Kidney glomerular epithelial cell (primary cell): ENCODE measurements at places on chromosomes 6 and 20.

DNA sequence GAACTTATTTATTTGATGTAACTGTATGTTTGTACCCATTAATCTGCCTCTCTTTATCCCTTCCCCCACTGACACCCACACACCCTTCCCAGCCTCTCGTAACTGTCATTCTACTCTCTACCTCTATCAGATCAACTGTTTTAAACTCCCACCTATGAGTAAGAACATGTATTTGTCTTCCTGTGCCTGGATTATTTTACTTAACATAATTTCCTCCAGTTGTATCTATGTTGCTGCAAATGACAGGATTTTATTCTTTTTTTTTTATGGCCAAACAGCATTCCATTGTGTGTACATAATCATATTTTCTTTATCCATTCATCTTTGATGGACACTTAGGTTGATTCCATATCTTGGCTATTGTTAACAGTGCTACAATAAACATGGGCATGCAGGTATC is 49.3 kb downstream of the PHACTR2 start:
- DNase-seq, result no peak

DNA sequence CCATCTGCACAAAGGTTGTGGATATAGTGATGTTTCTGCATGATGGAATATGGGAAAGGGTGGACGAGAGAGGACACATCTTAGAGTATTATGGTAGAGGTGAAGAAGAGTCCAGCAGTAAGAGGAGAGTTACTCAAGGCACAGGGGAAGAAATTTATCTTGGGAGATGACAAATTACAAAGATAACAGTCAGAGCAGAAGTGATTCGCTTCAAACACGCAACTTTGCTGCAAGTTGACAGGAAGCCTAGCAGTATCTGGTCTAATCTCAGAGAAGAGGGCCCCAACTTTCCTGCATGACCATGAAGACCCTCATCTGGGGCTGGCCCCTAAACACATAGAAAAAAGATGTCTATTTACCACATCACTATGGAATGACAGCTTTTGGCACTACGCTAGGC is 1.2 kb upstream of the CALHM6 start:
- DNase-seq, result no peak

DNA sequence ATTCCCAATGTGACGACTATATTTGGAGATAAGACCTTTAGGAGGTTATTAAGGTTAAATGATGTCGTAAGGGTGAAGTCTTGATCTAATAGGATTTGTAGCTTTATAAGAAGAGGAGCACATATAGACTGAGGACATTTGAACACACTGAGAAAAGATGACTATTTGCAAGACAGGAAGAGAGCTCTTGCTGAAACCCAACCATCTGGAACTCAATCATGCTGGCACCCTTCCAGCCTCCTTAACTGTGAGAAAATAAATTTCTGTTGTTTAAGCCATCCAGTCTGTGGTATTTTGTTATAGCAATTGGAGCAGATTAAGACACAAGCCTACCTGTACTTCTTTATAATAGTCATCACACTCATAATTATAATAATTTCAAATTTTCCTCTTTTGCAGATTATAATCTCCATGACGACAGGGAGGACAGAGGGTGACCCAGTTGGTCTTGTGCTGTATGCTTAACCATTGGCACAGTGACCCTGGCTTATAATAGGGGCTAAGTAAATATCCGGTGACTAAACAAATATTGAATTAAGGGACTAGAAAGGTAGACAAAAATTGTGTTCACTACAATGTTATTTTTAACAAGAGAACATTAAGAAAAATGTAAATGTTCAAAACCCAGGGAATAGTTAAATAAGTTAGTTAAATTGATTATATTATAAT is 206.4 kb upstream of the HDDC2 start:
- DNase-seq, result peak; percentile 52

DNA sequence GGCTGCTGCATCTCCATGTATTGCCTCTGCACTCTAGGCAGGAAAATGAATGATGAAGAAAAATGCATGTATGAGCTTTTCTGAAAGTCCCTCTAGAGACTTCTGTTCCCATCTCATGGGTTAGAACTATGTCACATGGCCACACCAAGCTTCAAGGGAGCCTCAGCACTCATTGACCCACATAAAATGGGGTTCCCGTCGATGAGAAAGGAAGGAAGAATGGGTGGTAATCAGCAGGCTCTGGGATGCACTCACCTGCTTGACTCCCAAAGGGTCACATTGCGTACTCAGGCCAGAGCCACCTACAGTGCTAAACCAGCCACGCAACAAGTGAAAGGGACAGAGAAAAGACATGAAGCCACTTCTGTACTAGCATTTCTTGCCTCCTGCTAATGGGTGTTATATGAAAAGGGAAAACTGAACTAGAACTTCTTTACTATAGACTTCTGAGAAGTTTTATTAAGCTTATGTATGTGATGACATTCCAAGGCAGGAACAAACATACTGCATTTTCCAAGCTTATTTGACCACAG is 95.8 kb upstream of the GCM1 start:
- DNase-seq, result no peak

GRCh38 chr6:116446399-116446798 is 14.8 kb upstream of the CALHM6 start:
- DNase-seq, result no peak

GRCh38 chr6:38191418-38191817 is 371.9 kb downstream of the ZFAND3 start:
- DNase-seq, result no peak

DNA sequence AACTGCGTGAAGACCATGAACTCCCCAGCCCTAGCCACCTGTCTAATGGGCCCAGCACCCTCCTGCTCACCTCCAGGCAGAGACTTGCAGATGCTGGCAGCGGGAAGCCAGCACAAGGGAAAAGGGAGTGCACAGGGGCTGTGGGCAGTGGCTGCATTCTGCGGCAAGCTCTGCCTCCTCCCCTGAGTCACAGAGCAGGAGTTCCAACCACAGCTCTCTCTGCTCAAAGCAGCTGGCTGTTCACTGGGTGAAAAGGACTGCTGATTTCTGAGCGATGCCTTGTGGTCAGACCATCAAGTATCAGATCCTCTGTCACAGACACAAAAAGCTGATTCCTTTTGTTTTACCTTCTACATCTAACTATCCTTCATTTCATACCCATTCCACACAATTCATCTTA is 10.5 kb downstream of the NKX2-2 start:
- DNase-seq, result peak; percentile 66

- peak; percentile 76 for DNase-seq
These were observed 780 bp downstream of the ARMC12 start for GRCh38 chr6:35737413-35738211.

DNA sequence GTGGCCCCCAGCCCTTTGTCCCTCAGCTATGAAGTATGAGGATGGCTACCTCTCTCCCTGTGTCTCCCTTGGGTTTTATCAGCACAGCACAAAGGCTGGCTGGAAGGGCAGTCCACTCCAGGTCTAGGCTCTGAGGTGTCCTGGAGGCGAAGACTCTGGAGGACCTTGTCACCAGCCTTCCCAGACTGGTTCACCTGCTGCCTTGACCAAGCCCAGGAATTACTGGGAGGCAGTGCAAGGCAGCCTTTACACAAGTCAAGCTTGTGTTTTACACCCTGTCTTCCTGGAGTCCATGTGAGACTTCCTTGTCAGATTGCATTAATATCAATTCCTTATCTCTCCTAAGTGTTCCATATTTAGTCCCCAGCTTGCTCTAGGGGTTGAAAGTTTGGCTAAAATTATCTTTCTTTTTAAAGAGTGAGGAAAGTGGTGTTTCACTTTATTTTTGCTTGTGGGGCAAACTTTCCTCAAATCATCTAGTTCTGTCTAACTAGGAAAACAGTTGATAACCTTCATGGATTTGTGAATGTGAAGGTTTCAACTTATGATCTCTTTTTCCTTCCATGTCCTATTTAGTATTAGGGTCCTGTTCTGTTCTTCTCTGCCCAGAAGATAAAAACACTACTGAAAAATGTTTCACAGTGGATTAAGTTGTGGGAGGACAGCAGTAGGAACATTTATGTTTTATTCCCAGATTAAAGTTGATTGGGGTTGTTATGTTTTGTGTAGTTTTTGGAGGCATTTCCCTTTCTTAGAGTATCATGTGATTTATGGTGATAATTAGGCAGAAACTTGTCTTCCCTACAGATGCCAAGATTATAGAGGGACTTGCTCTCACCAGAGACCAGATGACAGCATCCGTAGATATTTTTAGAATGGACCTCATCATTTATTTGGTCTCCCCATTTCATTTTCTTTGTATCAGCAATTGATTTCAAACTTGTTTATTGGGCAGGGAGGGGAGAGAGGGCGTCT is 114.8 kb downstream of the FOXO3 start:
- no peak for DNase-seq

DNA sequence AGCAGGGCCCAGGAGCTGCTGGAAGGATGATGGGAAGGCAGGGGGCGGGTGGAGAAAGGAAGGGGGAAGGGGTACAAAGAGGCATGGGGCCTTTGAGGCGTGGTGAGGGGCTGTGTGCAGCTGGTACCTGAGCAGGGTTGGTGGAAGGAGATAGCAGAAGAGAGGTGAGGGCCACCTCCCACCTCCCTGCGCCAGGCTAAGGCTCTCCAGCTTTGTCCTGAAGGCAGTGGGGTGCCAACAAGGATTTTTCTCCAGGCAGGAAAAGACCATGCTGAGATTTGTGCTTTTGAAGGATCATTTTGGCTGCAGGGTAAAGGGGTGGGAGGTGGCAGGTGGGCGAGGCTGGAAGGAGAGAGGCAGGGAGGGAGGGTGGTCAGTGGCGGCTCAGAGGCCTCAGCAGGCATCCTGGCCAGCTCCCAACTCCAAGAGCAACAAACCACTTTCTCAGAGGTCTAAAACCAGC is 40.8 kb downstream of the NOL4L start:
- no peak for DNase-seq

- DNase-seq, result no peak
These were observed 223.7 kb upstream of the SYNCRIP start for GRCh38 chr6:85866370-85866730.

DNA sequence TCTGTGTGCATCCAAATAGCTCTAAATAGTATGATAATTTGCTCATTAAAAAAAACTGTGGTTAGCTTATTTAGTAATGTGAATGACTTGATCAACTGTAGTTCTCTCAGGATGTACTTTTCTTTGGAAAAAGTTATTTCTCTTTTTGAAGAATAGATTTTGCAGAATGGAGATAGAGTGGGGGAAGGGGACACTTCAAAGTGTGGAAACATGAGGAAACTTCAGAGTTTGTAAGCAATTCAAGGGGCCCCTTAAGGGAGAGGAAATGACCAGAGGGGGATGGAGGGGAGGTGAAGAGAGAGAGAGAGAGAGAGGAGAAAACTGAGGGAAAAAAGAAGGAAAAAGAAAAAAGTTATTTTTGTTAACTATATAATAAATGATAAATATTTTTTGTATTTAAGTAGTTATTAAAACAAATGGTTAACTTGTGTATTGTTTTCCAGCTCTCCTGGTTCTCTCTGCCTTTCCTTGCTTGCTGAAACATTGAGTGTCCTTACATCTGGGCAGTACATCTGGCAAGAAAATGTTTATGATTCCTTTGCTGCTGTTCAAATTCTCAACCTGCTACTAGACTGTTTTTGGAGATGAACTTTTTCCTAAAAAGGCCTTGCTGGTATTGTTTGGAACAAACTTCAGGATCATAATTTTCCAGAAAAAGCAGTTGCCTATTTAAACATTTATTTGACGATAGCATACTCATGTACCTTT is 497.5 kb upstream of the CITED2 start:
- DNase-seq, result no peak

- DNase-seq, result no peak
These were observed 138.5 kb downstream of the LINC00237 start for GRCh38 chr20:20967564-20968184.

DNA sequence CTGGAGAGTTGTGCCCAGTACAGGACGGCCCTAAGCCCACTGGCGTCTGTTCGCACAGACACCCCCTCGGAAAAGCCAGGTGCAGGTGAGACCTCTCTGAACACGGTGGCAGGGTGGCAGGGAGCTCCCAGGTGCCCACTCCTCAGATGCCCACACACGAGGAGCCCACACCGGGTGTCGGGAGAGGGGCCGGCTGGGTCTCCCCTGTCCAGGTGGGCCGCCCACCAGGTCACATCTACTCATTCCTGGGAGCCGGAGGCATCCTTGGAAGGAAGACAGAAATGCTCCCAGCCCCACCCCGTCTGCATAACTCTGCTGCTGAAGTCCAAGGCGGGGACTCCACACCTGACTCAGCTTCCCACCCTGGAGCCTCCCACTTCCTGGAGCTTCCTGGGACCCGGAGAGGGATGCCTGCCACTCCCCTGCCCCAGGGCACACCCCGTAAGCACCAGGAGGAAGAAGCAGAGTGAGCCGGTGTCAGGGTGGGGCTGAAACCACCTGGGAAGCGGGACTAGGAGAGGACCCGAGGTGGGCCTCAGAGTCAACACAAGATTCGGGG is 2.5 kb downstream of the SRMS start:
- peak; percentile 25 for DNase-seq

- no peak for DNase-seq
These were observed 209.3 kb upstream of the PDE10A start for GRCh38 chr6:165872311-165872710.

DNA sequence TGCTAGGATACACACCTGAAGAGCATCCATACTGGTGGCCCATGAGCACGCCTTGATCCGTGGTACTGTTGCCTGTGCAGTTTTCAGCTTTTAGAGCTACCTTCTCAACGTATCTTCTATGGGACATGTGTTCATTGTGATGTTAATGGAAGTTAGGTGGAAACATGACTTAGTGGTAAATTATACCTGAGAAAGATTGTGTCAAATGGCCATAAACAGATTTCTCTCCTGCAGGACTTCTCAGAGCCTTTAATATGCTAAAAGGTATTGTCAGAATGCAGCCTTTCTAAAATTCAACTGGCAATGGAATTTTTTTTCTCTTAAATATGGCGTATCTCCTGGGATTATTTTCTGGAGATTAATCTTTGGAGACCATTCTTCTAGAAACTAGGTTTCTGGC is 148.5 kb downstream of the CDC5L start:
- DNase-seq, result no peak

DNA sequence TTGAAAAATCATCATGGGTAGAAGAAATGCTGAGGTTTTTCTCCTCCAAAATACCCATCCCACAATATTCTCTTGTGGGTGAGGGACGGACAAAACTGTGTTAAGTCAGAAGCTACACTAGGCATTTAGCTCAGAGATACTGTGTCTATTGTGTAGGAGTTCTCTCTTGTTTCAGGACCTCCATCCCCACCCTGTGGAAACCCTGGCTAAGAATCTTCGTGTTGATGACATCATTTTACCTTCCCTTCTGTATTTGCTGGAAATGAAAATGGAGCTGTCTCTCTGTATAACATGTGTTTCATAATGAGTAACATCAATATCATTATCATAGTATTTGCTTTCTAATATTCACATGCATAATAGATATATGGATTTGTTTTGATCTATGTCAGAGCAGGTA is 1193.0 kb upstream of the CITED2 start:
- no peak for DNase-seq

GRCh38 chr6:36576578-36576977 is 17.6 kb upstream of the SRSF3 start:
- DNase-seq, result no peak

GRCh38 chr6:12504325-12504966 is 212.1 kb upstream of the PHACTR1 start:
- DNase-seq, result peak; percentile 3

DNA sequence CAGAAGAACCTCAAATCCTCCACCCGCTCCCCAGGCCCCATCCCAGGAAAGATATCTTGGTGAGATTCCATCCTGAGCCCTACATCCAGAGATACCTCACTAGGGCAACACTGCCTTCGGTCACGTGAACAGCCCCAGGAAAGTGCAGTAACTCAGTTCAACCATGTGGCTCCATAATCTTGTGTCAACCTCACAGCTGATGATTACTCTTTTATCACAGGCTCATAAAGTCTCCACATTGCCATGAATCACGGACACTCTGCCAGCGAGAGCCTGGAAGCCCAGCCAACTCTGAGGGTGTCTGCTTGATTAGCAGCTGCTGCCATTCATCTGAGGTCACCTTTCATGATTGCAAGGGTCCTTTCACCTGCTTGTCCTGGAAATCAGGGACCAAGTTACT is 175.8 kb upstream of the LRFN2 start:
- DNase-seq, result no peak

- DNase-seq, result no peak
These were observed 8.9 kb downstream of the SIRPA start for GRCh38 chr20:1904135-1904534.
